Left lung (tissue), 14 donors: ENCODE measurements at places on chromosomes 3 and 15. TPM values are rescaled to one million over a fixed set of nuclear protein-coding genes. Genes with fewer than 3 reads are reported as not detected.

Gene ARL6
- total RNA-seq = 9.9 TPM

DNA sequence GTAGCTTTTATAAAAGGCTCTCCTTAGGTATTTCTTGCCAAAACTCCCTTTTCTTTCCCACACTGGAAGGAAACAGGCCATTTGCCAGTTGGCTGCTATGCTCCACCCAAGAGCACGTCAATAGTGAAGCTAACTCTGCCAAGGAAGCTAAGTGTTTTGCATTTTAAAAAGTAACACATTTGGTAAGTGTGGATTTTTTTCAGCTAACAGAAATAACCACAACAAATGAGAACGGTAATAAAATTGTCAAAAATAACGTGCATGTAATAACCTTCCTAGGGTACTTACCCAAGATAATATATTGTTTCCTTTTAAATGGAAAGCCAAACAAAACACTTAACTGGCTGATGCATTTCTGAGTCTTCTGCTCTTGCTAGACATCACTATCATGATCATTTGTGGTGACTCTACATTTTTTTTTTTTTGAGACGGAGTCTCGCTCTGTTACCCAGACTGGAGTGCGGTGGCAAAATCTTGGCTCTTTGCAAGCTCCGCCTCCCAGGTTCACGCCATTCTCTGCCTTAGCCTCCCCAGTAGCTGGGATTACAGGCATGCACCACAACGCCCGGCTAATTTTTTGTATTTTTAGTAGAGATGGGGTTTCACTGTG lies 4.6 kb downstream of the DPP8 start:
- no peak for DNase-seq

DNA sequence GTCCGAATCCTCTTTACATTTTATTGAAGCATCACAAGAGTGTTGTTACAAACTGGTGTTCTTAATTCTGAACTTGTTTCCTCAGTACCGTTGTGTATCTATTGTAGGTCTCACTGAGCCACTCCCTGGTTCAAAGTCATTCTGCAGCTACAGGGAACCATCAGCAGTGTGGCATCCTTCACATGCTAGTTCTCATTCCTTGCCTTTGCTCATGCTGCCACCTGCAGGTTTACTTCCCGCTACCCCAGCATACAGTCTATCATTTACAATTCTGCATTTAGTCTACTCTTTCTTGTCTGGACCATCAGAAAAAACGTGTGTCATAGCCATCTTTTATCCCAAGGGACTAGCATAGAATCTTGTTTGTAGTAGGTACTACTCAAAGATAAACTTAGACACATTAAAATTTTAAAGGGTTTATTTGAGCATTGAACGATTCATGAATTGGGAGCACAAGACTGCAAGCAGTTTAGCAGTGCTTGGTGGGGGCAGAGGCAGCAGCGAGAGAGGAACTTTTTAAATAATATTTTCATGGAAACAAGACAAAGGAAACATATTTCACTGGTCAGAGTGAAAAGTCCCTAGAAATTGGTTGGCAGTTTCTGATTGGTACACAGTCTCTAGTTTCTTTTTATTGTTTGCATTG lies 402.1 kb downstream of the CADM2 start:
- DNase-seq = peak; percentile 34

- no peak for DNase-seq
Measured at GRCh38 chr3:10155123-10155472, 9.6 kb upstream of the IRAK2 start.

Gene HIGD2B
- total RNA-seq = 0.24 TPM
